Osteocyte (in vitro differentiated cells): ENCODE measurements at places on chromosomes 1 and 21. TPM values are rescaled to one million over a fixed set of nuclear protein-coding genes. Genes with fewer than 3 reads are reported as not detected.

- DNase-seq, result no peak
Observed at GRCh38 chr1:89610457-89611011, 22.4 kb upstream of the LRRC8C start.

Gene CPLANE2
- 10.3 and 11.8 TPM in 2 replicates for total RNA-seq

Gene DAB1
- total RNA-seq, result 0.21 and 0.27 TPM in 2 replicates

Gene SIM2
- 0.86 and 1.5 TPM in 2 replicates for total RNA-seq

DNA sequence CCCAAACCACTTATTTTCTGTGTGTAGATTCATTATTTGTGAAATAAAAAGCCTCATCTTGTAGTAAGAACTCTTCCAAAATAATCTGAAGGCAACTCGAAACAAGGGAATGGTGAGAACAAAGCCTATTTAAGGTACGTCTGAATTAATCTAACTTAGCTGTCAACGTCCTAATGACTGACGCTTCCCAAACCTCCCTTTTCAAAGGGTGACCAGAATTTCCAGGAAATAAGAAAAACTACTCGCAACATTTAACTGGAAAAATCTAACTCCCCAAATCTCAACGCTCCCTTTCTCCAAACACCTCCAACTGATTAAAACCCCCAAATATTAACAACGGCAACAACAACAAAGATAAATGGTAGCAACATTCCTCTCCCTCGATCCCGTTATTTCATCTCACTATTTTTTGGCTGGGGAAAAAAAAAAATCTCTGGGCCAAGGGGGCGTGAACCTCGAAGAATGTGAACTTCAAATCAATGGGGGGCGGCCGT is 693 bp downstream of the SRSF10 start:
- DNase-seq, result no peak

GRCh38 chr1:20640183-20640597 is 6.9 kb downstream of the PINK1 start:
- no peak for DNase-seq

Gene SERPINC1
- total RNA-seq, result 0.40 TPM in 1 of 2 replicates, not detected in the other

Gene L1TD1
- total RNA-seq, result not detected in 2 replicates

GRCh38 chr1:44030605-44031251 is 534 bp downstream of the SLC6A9 start:
- peak; percentile 88 for DNase-seq

DNA sequence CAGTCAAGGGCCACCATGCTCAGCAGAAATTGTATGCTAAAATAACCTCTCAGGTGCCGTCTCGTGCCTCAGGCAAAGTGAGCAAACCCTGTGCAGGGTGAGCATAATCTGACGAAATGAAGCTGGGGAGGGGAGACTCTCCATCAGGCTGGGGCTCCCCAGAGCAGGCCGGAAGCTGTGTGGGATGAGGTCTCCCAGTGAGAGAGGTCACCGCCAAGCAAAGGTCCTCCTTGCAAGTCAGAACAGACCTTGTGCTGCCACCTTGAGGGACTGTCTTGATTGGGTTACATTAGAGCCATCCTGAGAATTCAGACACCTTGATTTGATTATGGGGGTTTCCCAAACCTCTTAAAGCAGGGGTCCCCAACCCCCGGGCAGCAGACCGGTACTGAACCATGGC is 64.2 kb downstream of the ZNF684 start:
- DNase-seq, result no peak

GRCh38 chr1:7303554-7304317 is 467.4 kb upstream of the VAMP3 start:
- peak; percentile 30 for DNase-seq

Gene LCE2B
- total RNA-seq, result not detected in 2 replicates

Gene SCP2
- total RNA-seq, result 84.2 and 102 TPM in 2 replicates

DNA sequence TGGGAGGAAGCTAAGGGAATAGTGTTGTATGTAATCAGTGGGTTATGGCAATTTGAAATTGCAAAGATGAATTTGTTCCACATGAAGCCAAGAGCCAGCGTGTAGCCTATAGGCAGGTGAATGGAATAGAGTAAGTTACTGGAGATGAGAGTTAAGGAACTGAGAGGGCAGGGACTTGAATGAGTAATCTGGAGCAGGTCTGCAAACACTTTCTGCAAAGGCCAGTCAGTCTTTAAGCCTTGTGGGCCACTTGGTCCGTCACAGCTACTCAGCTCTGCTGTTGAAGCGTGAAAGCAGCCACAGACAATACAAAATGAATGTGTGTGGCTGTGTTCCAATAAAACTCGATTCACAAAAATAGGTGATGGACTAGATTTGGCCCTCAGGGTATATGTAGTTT is 29.2 kb downstream of the SZT2 start:
- DNase-seq, result no peak

Gene OTUD7B
- total RNA-seq, result 25.1 and 26.2 TPM in 2 replicates

- DNase-seq, result no peak
Observed at GRCh38 chr1:25531082-25531461, 12.3 kb upstream of the LDLRAP1 start.

DNA sequence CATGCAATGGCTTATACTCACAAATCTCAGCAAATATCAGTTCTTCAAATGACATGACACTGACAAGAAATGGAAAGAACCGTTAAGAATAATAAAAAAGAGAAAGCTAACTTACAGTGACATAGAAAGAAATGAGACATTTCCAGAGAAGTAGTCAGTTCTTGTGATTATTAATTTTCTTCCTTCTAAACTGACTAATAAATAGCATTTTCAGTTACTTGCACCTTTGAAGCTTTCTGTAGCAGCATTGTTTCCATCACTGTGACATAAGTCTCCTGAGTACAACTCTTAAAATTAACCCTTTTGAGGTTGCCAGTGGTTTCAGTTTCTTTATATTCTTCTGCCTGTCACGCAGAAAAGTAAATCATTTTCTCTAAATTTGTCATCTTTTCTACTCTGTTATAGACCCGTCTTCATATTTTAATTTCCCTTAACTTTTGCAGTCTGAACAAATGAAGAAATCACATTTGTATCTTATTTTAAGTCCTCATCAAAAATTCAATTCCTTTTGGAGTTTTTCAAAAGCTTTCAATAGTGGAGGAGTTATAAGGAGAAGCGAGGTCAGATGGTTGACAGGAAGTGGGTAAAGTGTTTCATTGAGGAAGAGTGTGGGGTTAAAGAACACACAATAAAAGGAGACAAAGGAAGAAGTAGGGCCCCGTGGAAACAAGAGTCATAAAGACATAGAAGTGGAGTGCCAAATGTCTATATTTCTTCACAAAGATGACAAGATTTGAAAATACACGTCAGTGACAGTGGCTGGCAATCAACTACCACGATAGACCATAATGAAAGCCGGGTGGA is 57.9 kb upstream of the S1PR1 start:
- DNase-seq, result no peak

Gene FASLG
- total RNA-seq, result not detected in 2 replicates

Gene SH2D1B
- total RNA-seq, result not detected in 2 replicates

Gene TSSK3
- total RNA-seq, result 3.5 and 4.4 TPM in 2 replicates

DNA sequence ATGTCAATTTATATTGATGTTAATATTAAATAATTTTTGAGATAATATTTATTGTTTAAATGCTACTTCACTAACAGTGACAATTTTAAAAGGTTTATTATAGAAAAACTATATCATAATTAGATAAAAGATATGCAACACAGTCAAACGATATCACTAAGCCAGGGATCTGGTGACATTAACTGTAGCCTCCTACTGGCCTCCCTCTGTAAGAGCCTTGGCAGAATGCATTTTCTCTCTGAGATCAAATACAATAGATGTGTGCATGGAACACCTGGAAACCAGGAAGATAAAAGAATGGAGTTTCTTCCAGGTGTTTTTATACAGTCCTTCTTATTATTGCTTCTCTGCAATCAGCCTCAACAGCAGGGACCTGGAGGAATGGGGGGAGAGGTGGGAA is 1762.1 kb downstream of the BRINP3 start:
- DNase-seq, result no peak

Gene LCE1C
- total RNA-seq, result not detected in 2 replicates

Gene LINGO4
- total RNA-seq, result not detected in 2 replicates

- no peak for DNase-seq
Observed at GRCh38 chr1:116368241-116368640, 4.8 kb upstream of the ATP1A1 start.

Gene DNAJC6
- 50.8 and 53.8 TPM in 2 replicates for total RNA-seq

Gene TEX38
- not detected in 2 replicates for total RNA-seq

DNA sequence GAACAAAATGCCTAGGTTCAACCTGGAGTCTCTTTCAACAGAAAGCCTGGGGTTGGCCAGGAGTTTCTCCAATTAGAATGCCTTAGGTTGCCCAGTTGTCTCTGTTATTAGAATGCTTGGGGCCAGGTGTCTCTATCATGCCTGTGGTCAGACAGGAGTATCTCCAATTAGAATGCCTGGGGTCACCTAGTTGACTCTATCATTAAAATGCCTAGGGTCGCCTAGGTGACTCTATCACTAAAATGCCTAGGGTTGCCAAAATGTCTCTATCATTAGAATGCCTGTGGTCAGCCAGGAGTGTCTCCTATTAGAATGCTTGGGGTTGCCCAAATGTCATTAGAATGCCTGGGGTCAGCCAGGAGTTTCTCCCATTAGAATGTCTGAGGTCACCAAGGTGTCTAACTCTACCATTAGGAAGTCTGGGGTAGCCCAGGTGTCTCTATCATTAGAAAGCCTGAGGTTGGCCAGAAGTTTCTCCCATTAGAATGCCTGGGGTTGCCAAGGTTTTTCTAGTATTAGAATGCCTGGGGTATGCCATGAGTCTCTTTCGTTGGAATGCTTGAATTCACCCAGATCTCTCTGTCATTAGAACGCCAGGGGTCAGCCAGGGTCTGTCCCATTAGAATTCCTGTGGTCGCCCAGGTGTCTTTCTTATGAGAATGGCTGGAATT is 57.9 kb downstream of the RNF187 start:
- DNase-seq, result no peak

GRCh38 chr1:19329188-19329587 is 17.1 kb downstream of the SLC66A1 start:
- no peak for DNase-seq

DNA sequence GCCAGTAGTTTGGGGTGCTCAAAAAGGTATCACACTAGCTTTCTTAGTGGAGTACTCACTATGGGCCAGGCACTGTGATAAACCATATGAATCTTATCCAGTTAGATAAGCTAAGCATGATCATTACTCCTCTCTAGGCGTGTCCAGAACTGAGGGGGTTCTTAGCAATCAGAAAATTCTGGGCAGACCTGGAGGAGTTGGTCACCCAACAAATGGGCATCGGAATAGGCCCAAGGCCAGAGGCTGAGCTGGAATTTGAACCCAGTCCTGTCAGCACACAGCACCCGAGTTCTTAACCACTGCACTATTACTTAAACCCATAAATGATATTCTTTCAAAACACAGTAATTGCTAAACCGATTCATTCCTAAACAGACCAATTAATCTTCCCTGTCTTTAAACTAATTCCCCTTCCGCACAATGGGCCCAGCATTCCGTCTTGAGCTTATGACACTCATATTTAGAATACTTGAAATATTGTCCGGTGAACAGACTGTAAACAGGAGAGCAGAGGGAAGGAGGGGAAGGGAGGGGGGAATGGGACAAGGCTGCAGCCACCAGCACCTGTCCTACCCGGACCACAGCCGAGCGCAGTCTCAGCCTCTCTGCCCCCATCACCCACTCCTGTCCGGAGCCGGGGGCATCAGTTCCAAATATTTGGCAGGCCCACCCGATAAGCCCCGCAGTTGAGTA is 113.0 kb upstream of the GADD45A start:
- DNase-seq, result no peak

Gene GNAT2
- total RNA-seq, result not detected in 2 replicates

- DNase-seq, result no peak
Observed at GRCh38 chr1:68551459-68551858, 54.6 kb upstream of the DEPDC1 start.

Gene FCRL4
- not detected in 2 replicates for total RNA-seq

DNA sequence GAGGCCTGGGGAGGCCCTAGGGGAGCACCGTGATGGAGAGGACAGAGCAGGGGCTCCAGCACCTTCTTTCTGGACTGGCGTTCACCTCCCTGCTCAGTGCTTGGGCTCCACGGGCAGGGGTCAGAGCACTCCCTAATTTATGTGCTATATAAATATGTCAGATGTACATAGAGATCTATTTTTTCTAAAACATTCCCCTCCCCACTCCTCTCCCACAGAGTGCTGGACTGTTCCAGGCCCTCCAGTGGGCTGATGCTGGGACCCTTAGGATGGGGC is 5.2 kb downstream of the ELF3 start:
- no peak for DNase-seq

- DNase-seq, result no peak
Observed at GRCh38 chr1:26412180-26412840, 1.7 kb downstream of the LIN28A start.

DNA sequence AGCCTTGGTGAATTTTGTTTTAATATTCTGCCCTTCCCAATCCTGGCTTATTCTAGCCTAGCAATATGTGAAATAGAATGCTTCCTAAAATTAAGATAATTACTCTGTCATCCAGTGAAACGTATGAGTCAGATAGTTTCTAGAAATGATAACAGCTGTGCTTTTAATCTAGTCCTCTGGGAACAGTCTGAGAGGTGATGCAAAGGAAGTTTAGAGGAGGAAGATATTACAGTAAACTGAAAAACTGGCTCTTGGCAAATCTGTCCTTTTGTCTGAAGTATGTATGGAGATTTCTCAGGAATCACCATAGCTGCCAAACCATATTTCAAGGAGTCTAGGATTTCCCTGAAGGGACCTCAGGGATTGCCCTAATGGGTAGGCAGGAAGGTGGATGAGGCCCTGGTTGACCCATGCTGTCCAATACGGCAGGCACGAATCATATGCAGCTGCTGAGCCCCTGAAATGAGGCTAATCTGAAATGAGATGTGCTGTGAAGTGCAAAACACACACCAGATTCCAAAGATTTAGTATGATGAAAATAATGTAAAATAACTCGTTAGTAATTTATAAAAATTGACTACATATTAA is 70.8 kb upstream of the LBR start:
- no peak for DNase-seq

Gene HSD3B1
- total RNA-seq, result not detected in 2 replicates

- DNase-seq, result no peak
Observed at GRCh38 chr1:4908486-4908885, 254.1 kb downstream of the AJAP1 start.

Gene VAV3
- not detected in 2 replicates for total RNA-seq

- DNase-seq, result no peak
Observed at GRCh38 chr1:7432900-7433380, 338.2 kb upstream of the VAMP3 start.

DNA sequence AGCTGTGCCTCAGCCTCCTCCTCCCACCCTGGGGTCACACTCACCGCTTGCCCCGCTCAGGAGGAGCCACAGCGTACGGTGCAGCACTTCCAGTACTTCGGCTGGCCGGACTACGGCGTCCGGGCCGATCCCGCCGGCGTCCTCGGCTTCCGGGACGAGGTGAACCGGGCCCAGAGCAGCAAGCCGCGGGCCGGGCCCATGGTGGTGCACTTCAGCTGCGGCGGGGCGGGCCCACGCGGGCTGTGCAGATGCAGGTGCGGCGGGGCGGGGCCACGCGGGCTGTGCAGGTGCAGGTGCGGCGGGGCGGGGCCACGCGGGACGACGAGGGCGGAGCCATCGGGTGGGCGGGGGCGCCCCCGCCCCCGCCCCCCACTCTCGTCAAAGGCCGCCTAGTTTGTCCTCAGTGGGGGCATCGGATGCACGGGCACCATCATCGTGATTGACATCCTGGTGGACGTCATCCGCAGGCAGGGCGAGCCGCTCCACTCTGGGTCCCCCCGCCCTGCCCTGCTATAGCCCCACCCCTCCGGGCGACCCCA is 5.5 kb downstream of the RNF223 start:
- no peak for DNase-seq

Gene IFI44
- total RNA-seq, result 14.2 and 19.7 TPM in 2 replicates

Gene ACTL8
- total RNA-seq, result not detected in 2 replicates

Gene GCSAML
- not detected in 2 replicates for total RNA-seq

GRCh38 chr1:40708750-40709099 is 17.2 kb downstream of the NFYC start:
- DNase-seq, result no peak
